ENCODE measurements at places on chromosomes 3 and 15.

- DNase-seq, result no peak
Observed at GRCh38 chr3:138066972-138067371, 48.4 kb downstream of the DZIP1L start.

DNA sequence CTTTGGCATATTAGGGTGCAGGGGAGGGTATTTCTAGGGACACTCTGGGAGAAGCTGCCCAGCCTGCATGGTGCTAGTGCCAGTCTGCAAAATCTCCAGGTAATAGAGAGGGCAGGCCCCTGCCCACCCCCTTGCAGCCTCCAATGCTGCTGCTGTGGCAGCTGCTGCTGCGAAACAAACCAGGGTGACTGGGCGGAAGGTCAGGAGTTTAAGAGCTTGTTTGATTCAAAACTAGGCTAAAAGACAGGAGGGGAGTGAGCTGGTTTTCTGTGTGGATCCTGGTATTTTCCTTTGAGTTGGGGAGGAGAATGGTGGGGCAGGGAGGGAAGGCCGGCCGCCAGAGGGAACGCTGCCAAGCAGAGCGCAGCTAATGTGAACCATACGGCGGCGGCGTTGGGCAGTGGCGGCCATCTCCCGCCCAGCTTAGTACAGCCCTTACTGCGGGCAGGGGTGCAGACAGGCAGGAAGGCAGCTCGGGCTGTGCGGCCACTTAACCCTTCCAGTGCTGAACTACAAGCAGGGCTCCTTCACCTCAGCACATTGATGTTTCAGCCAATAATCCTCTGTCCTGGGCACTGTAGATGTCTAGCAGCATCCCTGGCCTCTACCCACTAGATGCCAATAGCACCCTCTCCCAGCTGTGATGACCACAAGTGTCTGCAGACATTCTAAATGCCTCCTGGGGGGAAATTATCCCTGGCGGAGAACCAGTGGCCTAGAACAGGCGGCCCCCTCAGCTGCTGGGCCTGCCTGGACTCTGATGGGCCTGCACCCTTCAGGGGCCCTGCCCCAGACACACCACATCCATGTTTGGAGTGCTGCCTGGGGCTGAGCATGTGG is 125.7 kb downstream of the EEFSEC start:
- DNase-seq, result no peak

- no peak for DNase-seq
Observed at GRCh38 chr15:29849716-29850115, 27.4 kb upstream of the TJP1 start.

GRCh38 chr3:11379824-11380701 is 107.9 kb downstream of the ATG7 start:
- no peak for DNase-seq

DNA sequence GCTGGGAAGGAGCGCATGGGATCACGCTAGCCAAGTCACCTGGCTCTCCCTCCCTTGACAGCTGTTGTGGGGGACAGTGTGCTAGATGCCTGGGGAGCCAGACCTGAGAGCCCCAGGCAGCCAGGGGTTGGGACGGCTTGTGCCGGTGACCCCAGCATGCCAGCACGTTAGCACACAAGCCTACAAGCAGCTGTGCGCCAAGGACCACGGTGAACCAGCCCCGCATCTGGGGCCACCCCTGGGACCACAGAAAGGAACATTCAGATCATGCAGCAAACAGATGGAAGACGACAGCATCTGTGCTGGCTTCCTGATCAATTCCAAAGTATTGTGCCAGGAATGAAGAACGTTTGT is 64.8 kb downstream of the NTRK3 start:
- DNase-seq, result no peak

GRCh38 chr3:184927796-184928315 is 115.9 kb downstream of the VPS8 start:
- no peak for DNase-seq

DNA sequence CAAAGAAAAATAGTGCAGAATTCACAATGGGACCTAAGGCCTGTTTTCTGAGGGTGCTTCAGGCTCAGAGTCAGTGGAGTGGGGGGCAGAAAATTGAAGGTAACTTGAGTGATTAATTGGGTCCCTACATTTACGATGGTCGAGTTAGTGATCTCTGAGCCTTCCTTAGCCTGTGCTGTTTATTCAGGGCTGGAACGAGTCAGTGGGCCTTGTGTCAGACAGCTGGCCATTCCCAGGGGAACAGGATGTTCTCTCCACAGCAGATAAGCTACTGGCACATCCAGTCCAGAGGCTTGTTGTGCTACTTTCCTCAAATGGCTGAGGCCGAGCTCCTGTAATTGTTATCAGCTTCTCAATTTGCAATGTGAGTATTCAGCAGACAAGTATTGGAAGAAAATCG is 29.2 kb upstream of the CNTN3 start:
- no peak for DNase-seq

- DNase-seq, result no peak
Observed at GRCh38 chr3:50405249-50405648, 45.9 kb upstream of the TMEM115 start.

DNA sequence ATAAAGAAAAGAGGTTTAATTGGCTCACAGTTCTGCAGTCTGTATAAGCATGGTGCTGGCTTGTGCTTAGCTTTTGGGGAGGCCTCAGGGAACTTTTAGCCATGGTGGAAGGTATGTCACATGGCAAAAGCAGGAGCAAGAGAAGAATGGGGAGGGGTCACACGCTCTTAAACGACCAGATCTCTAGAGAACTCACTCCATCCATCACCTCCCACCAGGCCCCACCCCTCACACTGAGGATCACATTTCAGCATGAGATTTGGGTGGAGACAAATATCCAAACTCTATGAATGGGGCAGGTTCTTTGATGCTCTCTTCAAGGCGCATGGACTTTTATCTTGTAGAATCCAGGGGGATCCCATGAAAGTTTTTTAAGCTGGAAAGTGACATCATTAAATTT is 75.7 kb downstream of the ITPR1 start:
- DNase-seq, result no peak

DNA sequence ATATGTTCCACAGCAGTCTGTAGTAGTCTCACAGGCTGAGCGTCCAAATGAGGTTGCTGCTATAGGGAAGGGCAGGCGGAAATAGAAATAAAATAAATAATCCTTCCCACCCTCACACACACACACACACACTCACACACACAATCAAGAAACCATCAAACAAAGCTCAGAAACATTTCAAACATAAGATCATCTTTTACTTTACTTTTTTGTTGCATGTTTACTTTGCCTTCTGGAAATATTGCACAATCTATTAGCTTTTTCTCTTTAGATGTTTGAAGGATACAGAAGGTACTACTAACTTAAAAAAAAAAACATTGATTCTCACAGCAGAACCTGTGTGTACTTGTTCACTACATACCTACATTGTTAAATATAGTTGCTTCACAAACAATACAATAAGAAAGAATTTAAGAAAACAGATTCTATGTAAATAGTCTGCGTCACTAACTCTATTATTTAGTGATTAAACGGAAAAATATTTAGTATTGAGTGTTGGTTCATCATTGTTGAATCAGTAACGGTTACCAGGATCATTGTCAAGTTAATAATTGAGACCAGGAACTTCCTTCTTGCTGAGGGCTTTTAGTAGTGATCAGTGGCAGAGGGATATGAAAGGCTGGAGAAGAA is 20.5 kb downstream of the ALCAM start:
- DNase-seq, result no peak

- DNase-seq, result no peak
Observed at GRCh38 chr3:71570546-71570945, 13.0 kb downstream of the FOXP1 start.

DNA sequence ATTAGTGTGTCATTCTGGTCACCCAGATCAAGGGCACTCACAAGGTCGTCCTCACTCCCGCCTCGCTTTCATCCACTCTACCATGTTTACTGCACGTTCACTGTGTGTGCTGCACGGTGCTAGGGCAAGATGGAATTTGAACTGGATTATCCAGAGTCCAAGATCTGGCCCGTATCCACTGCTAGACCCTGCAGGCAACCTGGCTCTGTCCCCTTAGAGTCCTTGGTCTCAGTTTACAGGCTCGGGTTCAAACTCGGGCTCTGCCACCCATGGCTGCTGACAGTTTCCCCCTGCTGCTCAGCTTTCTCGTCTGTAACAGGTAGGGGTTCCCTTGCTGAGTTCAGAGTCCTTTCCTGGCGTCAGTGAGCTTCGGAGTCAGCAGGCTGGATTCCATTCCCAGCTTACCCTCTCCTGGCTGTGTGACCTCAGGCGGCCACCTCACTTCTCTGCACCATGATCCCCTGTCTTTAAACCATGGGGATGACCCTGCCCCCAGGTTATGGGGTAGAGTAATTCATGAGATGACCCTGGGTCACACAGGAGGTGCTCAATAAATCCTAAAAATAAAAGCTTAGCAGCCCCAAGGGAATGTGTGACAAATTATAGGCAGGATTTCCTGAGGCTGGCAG is 79.6 kb upstream of the SLC6A6 start:
- no peak for DNase-seq

- no peak for DNase-seq
Observed at GRCh38 chr3:53161820-53162671, 1.0 kb downstream of the PRKCD start.

DNA sequence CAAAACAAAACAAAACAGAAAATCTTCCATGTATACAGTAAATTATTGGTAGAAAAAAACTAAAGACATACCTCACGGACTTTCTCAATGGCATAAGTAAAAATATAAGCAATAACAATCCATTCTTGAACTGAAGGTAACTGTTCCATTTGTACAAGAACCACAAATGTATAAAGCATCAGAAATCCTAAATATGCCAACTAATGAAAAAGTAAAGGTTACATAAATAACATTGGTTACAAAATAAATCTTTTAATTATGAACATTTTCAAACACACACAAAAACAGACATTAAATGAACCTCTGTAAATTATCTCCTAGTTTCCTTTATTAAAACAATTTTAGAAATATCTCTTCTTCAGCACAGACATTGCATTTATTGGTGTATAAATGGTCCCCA is 60.7 kb upstream of the USP50 start:
- no peak for DNase-seq

- DNase-seq, result no peak
Observed at GRCh38 chr15:80662129-80662528, 33.0 kb upstream of the ABHD17C start.

DNA sequence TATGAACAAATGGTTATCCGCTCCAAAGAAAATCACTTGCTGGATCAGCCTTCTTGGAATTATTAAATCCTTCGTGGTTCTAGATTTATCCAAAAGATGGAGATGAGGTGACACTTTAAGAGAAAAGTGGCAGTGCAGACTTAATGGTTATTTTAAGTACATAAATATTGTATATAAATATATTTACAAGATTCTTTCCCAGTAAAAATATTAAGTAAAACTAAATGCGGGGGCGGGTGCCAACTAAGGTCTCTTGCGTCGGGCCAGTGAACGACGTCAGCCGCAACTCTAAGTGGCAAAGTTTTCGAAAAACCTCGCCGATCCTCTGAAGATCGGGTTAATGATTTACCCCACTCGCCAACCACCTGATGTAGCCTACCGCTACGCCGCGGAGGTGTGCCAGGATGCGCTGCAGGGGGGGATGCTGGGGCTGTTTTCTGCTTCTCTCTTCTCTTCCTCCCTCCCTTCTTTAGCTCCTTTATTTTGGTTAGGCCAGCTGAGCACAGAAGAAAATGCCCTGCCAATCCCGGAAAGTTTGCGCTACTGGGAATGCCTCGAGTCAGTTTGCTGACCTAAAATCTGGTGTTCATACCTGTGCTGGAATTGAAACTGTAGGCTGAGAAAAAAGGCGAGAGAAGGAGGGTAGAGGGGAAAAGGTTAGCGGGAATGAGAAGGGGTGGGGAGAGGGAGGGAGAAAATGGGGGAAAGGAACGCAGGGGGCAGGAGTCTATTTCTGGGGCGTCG is 7.6 kb upstream of the FOXB1 start:
- no peak for DNase-seq

GRCh38 chr15:74240897-74241614 is 4.9 kb downstream of the CCDC33 start:
- DNase-seq, result no peak

DNA sequence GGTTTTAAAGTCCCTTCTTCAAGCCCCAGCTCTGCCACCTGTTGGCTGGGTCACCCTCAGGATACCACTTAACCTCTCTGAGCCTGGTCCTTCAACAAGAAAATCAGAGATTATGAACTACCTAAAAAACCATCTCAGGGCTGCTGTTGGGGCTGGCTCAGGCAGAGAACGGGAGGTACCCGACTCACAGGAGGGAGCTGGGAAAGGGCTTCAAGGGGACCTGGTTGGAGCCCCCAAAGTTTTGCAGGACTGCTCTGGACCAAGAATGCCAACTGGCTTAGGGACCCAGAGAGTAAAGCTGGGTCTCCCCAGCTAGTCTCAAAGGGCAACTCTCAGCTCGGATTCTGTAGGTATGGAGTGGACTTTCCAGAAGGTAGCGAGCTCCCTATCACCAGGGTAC is 41.5 kb downstream of the WNT7A start:
- no peak for DNase-seq

GRCh38 chr15:73305331-73306211 is 63.2 kb downstream of the HCN4 start:
- peak; percentile 85 for DNase-seq

DNA sequence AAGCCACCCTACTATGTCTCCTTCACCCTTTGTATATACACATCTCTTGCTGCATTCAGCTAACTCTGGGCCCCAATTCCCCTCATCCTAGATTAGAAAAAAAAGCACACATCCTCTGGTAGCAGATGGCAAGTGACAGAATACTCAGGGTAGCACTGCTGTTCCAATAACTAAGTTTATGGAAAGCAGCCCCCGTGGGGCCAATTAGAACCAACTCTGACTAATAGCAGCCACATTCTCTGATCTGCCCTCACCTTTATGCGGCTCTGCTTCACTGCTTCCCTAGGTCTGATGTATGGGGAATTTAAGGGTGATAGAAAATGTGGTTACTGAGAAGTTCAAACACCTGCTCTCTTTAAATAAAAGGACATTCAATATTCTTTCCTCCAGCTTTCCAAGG is 74.9 kb upstream of the SETMAR start:
- DNase-seq, result no peak

DNA sequence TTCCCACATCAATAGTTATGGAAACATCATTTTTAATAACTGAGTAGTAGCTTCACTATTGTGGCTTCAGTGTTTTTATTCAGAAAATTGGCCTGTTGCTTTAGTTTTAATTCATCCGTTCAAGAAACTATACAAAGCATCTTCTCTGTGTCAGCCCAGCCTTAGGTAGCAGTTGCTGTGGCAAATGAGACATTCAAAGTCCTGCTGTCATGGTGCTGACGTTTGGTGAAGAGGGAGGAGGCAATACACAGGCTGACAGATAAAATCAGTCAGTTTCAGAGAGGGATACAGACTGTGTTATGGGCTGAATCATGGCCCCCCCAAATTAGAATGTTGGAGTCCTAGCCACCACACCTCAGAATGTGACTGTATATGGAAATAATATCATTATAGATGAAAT is 56.5 kb downstream of the SLC7A14 start:
- DNase-seq, result no peak

- DNase-seq, result no peak
Observed at GRCh38 chr15:35756623-35757022, 210.7 kb upstream of the DPH6 start.

- no peak for DNase-seq
Observed at GRCh38 chr3:46931631-46932331, 44.8 kb downstream of the CCDC12 start.

DNA sequence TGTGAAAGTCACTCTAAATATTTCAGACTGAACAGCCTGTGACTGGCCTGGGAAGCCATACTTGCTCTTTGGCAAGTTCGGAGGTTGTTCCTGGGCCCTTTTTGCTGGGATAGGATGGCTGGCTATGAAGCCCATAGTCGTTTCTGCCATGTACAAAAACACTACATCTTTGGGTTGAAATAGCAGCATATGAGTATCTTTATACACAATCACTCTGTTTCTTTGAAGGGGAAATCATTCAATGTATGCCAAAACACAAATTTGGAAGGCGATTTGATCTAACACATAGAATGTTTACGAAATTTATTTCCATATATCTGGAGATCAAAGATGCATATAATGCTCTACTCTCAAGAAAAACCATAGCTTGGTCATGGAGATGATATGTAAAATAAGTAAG is 192.9 kb downstream of the SQOR start:
- DNase-seq, result no peak
